Kidney (tissue), 22 donors: ENCODE measurements at places on chromosomes 2 and 18.

DNA sequence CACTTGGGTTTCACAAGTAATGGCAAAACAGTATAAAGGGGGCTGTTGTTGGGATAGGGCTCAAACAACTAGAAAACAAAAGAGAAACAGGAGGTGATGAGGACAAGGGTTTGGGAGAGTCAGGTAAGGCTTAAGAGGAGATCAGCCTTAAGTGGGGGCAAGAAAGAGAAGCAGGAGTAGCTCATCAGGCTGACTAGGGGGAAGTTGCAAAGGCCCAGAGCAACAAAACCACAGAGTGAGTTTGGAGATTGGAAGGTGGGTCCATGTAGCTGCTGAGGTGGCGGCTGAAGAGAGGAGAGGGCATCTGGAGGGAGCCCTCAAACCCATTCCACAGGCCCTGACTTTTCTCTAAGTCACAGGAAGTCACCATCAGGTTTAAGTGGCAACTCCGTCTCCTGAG, 126.0 kb downstream of the MREG start:
- no peak for DNase-seq

GRCh38 chr18:53764086-53764485, 460.4 kb downstream of the MBD2 start:
- no peak for DNase-seq

GRCh38 chr2:24827321-24828237, 34.4 kb downstream of the CENPO start:
- DNase-seq: peak; percentile 94

GRCh38 chr18:2990956-2991640, 21.8 kb downstream of the LPIN2 start:
- DNase-seq: no peak

DNA sequence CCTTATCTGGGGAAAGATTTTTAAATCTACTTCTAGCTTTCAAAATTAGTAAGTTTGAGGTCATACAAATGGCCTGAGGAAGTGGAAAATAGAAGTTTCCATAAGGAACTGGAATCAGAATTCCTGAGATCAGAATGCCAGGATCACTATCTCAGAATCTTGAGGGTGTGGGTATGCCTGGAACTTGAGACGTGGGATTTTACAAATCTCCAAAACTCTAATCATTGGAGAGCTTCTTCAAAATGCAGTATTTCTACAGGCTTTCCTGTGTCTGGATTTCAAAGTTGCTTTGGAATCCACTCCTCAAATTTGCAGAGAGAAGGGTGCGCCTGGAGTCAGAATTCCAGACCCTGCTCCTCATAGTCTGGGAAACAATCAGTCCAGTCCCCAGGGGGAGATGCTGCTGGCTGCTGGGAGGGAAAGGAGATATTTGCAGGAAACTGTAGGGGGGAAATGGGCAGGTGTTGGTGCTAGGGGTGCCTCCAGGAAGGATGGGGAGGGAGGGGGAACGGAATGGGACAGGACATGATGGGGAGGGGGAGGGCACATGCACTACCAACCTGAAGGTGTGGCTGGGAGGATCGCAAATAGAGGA, 31.0 kb upstream of the CATIP start:
- no peak for DNase-seq

DNA sequence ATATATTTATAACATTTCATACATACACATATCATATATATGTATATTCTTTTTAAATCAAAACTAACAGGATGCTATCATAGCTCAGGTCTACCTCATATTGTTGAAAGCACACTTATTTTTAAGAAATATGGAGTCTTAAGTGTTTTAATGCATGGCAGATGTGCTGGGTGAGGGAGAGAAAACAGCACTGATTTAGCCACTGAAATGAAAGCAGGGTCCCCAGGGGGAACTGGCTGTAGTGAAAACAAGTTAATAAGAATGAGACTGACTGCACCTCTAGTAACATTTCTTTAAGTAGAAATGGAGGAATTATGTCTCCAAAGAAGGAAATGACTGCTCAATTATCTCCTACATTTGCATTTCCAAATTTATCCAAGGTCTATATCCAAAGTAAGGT, 857.8 kb downstream of the DCDC2C start:
- DNase-seq: no peak

DNA sequence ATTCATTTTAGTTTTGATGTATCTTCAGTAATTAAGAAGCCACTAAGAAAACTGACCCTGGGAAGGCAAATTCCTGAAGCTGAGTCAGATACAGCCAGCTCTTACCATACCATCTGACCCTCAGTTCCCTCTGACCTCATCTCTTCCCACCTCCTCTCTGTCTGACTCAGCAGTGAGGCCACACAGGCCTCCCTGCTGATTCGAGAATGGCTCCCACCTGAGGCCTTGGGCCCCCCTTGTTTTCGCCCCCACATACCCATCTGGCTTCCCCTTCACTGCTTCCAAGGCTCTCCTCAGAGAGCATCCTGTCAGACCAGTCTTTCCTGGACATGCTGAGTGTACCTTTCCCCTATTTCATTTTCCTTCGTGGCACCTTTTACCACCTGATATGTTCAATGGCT, 71.0 kb upstream of the CYP1B1 start:
- DNase-seq: peak; percentile 59

DNA sequence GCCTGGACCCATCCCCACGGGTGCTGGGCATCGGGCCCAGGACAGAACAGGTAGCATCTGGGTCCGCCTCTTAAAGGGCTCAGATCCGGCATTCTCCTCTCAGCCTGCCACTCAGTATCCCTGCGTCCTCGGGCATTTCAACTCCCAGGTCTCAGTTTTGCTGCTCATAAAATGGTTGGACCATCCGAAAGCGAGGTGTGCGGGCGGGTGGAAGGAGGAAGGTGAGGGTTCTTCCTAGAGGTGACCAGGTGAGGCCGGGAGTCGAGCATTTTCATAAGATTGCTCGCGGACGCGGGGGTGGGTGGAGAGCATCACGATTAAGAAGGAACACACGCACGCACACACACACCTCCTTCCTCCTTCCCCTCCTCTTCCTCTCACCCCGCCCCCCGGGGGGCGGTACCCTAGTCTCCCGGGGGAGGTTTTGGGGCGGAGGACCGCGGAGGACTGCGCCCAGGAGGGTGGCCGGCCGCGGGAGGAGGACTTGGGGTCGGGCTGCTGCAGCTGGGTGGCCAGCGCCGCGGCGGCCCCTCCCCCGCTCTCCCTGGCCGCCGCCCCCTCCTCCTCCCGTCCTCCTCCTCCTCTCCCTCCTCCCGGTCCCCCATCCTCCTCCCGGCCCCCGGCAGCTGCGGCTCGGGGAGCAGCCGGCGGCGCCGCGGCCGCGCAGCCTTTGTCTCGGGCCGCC, 97.9 kb upstream of the GPR45 start:
- DNase-seq: peak; percentile 87

- no peak for DNase-seq
Measured at GRCh38 chr2:75102011-75102410, 97.3 kb downstream of the TACR1 start.

- DNase-seq: peak; percentile 78
Measured at GRCh38 chr2:209579230-209579749, 155.4 kb downstream of the MAP2 start.
